GM10248 (cell line): ENCODE measurements at places on chromosomes 4 and X.

- no peak for DNase-seq
Observed at GRCh38 chrX:63128509-63128908, 222.6 kb downstream of the SPIN4 start.

DNA sequence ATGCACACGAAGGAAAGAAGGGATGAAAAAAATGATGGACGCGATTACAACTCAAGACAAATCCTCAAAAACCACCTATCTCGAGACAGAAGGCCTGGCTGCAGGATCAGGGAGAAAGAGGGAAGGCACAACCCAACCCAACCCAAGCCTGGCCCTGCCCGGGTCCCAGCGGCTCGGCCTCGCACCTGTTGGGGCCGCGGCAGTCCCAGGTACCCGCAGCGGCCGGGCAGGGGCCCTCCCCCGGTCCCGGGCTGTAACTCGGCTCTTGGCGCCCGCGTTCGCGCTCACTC is 464 bp downstream of the RASGEF1B start:
- peak; percentile 31 for DNase-seq

- DNase-seq: no peak
Observed at GRCh38 chr4:26474551-26474950, 15.7 kb downstream of the CCKAR start.

- DNase-seq: no peak
Observed at GRCh38 chr4:110344165-110344564, 131.8 kb upstream of the ENPEP start.

- no peak for DNase-seq
Observed at GRCh38 chrX:65707151-65707550, 39.7 kb downstream of the MSN start.

- no peak for DNase-seq
Observed at GRCh38 chrX:39195156-39195555, 393.9 kb downstream of the MID1IP1 start.

- DNase-seq: no peak
Observed at GRCh38 chr4:114250439-114250891, 271.0 kb upstream of the ARSJ start.

- no peak for DNase-seq
Observed at GRCh38 chr4:169151671-169152070, 119.1 kb downstream of the SH3RF1 start.

- no peak for DNase-seq
Observed at GRCh38 chr4:150746156-150746555, 164.2 kb downstream of the MAB21L2 start.

DNA sequence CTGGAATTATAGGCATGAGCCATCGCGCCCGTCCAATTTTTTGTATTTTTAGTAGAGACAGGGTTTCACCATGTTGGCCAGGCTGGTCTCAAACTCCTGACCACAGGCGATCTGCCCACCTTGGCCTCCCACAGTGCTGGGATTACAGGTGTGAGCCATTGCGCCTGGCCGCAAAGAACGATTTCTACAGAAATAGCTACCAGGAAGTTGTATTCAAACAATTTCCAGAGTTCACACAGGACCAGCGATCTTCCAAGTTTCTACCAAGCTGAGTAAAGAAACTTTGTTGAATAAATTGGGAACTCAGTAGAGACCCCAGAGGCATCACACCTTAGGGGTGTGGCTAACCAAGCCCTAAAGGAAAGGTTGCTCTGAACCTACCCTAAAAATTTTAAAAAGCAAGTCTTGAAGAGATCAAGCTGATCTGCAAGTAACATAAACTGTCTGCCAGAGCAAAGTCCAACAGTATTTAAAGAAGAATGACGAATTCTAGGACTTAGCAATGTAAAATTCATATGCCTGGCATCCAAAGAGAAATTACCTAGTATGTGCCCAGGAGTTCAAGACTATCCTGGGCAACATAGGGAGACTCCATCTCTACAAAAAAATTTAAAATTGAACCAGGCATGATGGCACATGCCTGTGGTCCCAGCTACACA is 48.4 kb upstream of the USP9X start:
- DNase-seq: no peak

- no peak for DNase-seq
Observed at GRCh38 chrX:153468008-153468580, 2.3 kb downstream of the HAUS7 start.

DNA sequence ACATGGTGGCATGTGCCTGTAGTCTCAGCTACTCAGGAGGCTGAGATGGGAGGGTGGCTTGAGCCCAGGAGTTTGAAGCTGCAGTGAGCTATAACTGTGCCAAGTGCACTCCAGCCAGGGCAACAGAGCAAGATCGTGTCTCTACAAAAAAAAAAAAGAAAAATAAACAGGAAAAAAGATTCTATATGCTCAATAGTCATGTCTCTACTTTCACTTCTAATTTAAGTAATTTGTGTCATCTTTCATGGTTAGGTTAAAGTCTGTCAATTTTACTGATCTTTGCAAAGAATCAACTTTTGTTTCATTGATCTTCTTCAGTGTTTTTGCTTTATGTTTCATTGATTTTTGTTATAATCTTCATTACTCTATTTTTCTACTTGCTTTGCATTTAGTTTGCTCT is 106.2 kb upstream of the MAB21L2 start:
- no peak for DNase-seq

DNA sequence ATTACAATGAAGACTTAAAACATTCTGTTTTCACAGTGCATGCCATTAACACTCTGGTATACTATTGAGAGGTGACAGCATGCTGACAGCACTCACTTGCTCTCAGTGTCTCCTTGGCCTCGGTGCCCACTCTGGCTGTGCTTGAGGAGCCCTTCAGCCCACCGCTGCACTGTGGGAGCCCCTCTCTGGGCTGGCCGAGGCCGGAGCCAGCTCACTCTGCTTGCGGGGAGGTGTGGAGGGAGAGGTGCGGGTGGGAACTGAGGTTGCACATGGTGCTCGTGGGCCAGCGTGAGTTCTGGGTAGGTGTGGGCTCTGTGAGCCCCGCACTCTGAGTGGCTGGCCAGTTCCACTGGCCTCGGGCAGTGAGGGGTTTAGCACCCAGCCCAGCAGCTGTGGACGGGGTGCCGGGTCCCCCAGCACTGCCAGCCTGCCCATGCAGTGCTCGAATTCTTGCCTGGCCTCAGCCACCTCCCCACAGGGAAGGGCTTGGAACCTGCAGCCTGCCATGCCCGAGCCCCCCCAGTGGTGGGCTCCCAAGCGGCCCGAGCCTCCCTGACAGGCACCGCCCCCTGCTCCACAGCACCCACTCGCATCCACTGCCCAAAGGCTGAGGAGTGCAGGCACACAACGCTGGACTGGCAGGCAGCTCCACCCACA is 135.3 kb upstream of the AR start:
- DNase-seq: no peak

DNA sequence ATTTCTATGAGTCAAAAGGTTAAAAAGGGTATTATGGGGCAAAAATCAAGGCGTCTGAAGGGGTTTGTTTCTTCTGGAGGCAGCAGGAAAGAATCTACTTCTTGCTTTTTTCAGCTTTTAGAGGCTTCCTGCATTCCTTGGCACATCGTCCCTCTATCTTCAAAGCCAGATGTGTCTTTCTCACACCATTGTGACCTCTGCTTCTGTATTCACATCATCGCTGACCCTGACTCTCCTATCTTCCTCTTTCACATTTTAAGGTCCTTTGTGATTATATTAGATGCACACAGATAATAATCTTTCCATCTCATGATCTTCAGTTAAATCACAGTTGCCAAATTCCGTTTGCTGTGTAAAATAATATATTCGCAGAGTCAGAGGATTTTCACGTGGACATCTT is 112.7 kb downstream of the PPP4R3C start:
- DNase-seq: no peak

DNA sequence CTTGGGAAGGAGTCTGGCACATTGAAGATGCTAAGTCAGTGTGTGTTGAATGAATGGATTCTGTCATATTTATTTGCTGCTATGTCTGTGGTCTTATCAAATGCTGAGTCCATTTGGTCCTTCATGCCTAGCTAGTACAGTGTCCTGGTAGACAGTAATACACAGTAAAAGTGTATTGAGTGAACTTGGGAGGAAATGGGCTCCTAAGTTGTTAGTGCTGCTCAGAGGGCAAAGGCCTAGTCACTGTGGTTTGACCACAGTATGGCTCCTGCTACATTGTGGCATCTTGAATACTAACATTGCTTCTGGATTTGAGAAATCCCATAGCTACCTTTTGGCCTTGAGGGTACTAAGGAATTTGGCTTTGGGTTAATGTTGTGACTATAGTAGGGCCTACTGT is 33.9 kb downstream of the MTM1 start:
- DNase-seq: no peak

DNA sequence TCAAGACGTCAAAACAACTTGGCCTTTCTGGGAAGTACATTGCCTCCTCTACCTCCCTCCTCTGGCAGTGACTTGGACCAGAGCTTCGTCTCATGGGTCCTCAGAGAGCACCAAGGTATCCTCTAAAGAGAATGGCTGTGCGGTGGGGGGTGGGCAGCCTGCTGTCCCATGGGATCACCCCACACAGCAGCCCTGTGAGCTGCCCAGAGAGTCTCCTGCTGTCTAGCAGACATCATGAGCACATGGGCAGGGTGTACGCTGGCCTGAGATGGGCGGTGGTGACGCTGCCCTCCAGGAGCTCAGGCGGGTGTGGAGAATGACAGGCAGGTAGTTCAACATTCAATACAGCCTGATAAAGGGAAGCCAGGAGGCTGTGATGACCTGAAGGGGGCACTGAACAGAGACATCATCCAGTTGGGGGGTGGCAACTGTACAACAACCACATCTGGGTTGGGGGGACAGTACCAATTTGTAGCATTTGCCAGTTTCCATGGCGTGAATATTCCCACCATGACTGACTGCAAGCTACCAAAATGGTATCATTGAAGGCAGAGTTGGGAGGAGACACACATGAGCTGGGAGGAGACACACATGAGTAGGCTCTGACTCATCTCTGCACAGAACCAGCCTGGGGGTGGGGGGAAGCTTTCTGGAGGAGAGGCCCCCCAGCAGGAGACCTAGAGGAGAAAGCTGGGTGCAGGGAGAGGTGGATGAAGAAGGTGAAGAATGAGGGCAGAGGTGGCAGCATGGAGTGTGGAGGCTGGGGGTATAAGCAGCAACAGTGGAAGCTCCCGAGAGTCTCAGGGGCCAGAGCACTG is 35.9 kb downstream of the C4orf50 start:
- no peak for DNase-seq

DNA sequence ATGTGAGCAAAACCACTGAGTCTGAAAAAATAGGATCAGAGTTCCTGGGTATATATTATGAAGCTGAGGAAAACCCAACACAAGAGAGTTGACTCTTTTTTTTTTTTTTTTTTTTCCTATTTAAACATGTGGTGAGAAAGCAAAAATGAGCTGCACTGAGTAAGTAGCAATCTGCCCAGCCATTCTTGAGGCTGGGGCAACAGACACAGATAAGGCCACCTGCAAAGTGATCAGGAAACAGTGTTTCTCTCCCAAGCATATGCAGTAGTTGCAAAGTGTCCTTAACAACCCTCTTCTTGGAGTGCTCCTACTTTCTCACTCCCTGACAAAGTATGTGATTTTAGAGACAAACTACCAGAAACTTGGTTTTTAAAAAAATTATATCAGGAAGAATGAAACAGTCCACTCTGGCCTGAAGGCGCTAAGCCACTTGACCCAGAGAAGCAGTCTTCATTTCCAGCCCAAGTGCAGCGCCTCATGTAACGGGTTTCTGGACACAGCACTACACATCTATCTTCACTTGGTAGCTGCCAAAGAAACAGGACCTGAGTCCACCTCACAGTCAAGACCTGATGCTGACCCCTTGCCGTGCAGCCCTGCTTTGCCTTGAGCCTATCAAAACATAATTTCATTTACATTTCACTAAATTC is 124.6 kb upstream of the MAP3K15 start:
- no peak for DNase-seq

DNA sequence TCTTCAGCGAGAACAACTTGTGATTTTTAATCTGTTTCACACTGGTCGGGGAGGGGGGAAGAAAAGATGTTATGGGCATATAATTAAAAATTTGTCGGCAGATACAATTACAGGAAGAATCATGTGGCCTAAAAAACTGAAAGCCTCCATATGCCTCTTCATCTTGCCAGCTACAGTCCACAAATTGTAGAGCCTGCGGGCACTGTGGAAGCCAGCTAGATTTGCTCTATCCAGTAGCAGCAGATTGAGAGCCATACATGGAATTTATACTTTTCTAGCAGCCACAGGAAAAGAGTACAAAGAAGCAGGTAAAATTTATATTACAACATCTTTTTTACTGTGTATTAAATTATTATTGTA is 147.3 kb downstream of the TBL1X start:
- DNase-seq: no peak

DNA sequence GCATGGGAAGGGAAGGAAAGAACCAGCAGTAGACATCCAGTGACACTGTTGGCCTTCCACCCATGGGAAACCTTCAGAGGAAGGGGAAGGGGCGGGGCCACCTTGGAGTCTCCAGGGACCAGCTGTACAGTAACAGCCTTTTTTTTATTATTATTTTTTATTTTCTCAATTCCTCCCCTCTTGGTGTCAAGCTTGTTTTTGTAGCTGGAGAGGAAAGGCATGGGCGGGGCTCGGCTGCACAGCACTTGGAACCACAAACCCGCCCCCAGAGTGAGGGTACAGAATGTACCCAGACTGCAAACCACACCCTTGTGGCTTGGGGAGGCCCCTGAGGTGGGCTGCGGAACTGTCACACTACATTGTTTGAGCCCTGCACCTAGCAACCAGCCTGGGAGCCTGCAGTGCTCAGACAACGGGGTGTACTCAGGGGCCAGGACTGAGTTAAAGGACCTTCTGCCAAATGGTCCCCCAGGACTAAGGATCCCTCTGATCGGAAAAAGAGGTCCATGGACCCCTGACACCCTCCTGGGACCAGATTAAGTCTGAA is 45.7 kb downstream of the PRPS1 start:
- DNase-seq: peak; percentile 74

DNA sequence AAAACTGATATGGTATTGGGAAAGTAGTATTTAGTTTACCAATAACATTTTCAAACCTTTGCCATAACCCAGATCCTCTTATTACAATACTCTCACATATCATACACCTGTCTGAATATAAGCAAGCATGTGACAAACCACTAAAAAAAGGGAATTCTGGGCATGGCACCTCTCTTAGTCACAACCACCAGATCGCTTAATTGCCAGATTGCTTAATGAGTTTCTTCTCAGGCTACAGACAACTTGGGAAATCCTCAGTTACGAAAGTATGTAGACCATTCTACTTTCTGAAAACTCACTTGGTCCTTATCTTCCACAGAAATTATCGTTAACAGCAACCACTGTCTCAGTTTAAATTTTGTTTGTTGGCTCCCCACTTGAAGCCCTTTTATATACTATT is 2.1 kb downstream of the NAF1 start:
- no peak for DNase-seq

DNA sequence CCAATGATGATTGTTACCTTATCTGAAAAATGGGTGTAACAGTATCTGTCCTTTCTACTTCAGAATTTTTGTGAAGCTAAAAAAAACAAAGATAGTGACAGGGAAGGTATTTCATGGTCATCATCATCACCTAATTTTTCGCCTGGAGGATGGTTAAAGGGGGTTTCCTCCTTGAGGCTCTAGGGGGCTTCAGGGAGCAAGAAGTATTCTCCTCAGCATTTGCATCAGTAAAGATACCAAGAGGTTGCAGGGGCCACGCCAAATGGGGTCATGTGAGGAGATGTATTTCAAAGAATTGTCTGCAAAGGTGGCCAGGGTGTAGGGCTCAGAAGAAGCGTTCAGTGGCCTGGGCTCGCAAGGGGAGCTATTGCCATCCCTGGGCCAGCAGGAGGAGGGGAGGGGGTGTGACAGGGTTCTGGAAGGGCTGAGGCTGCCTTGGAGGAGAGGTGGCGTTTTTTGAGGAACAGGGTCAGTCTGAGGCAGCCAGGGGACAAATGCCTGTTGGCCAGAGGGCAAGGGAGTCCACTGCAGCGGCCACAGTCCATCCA is 7.3 kb upstream of the NSG1 start:
- no peak for DNase-seq

- DNase-seq: no peak
Observed at GRCh38 chr4:57119054-57119651, 9.0 kb upstream of the IGFBP7 start.
